ENCODE measurements at places on chromosomes 5 and 9.

- no peak for DNase-seq
Measured at GRCh38 chr5:176389135-176390123, 878 bp downstream of the HIGD2A start.

GRCh38 chr5:174558190-174558589 is 166.2 kb upstream of the MSX2 start:
- no peak for DNase-seq

DNA sequence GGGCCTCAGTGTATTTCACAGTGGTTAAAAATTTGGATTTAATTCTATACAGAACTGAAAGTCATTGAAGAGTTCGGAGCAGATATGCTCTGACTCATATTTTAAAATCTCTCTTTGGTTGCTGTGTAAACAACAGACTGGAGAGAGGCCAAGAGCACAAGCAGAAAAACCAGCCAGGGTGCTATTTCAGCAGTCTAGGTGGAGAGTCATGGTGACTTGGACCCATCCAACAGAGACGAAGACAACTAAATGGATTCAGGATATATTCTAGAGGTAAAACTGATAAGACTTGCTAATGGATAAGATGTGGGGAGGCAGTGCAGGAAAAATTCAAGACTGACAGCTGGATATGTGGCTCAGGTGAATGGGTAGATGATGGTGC is 168.9 kb downstream of the MAPKAP1 start:
- no peak for DNase-seq

DNA sequence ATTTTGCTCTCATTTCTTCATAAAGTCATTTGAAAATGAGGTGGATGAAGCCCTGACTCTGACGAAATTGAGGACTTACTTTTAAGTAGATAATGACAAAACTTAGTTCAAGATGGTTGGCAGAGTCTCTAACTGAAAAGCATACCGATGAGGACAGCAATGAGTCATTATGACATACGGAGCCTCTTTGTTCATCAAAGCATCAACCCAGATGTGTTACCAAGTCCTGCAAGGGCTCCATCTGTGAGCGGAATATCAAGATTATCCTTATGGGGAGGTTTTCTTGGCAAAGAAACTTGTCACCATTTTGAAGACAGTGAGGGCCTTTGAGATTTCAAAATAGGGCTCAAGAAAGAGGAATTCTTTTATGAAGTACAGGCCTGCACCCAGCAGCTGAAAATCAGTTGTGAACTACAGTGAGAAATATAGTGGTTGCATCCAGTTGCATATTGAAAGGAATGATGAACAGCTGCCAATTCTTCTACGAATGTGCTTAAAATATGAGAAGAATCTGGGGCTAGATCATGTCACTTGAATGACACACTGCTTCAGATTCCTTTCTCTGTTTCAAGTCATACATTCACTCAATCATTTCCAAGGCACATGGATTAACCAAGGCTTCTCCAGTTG is 86.6 kb upstream of the SLC24A2 start:
- DNase-seq = no peak

DNA sequence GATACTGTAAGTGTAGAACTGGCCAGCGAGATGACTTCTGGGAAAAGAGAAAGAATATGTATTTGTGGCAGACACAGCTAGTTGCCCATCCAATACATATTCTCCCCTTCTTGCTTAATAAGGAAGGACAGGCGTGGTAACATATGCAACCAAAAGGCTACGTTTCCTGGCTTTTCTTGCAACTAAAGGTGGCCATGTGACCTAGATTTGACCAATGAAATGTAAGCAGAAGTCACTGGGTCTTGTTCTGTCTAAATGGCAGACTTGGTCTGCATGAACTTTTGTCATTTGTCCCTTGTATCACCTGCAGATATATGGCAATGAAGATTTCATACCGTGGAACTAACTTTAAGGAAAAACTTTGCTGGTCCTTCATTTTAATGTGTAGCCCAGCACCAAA is 183.8 kb downstream of the CDH12 start:
- no peak for DNase-seq

- no peak for DNase-seq
Measured at GRCh38 chr5:154276973-154277331, 86.4 kb downstream of the GALNT10 start.

DNA sequence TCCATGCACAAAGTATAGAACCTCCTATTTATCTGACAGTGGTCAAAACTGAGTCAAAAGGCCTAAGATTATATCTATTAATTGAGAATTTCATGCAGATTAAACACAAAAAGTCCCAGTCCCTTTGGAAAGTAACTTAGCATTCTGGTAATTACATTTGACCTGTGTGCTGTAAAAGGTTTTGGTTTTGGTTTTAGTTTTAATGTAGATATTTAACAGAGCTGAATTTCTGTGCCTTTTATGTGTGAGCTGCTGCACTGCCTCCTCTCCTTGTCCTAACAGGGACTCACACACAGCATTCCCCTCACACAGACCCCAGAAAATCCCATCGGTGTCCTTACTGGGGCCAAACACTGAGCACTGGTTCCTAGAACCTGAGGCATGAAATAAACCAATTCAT is 31.0 kb upstream of the FSD1L start:
- no peak for DNase-seq

- DNase-seq = no peak
Measured at GRCh38 chr5:32964261-32964660, 253.1 kb downstream of the NPR3 start.

DNA sequence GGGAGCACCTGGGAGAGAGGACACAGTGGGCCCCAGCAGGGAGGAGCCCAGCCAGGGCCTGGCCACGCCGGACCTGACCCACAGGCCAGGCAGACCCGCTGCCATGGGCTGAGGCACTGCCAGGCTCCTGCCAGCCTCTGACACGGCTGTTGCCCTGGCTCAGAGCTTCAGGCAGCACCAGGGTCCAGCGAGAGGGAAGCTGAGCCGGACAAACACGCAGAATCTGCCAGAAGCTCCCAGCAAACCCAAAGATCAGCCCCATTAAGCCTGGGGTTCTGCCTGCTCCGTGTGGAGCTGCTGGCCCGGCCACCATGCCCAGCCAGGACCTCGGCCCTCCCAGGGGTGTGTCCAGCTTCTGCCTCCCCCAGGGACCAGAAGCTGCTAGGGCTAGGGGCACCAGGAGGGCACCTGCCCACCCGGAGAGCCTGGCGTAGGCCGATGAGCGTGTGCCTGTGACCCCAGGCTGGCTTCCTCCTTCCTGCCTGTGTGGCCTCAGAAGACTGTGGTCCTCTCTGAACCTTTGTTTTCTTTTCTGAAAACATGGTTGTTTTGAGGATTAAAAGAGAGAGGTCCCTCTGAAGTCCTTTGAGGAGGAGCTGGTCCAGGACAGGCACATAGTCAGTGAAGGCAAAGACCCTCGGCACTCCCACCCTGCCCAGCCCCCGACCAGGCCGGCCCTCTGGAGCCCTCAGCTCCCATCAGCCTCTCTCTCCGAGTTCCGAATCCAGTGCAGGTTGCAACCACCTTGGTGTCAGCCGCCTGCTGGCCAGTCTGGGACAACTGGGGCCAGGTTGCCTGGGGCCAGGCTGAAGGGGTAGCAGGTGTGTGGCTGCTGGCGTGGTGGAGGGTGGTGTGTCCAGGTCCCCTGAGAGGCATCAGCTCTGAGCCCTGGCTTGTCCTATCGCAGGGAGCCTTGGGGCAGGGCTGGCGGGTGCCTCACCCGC is 39.6 kb downstream of the KCNT1 start:
- DNase-seq = no peak

DNA sequence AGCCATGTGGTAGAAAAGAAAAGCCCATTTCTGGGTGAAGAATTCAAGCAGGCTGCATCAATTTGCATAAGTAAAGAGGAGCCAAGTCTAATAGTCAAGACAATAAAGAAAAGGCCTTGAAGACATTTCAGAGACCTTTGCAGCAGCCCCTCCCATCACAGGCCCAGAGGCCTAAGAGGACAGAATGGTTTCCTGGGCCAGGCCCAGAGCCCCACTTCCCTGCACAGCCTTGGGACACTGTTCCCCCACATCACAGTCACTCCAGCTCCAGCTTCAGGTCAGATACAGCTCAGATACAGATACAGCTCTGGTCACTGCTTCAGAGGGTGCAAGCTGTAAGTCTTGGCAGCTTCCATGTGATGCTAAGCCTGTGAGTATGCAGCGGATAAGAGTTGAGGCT is 29.1 kb downstream of the PLGRKT start:
- no peak for DNase-seq

- no peak for DNase-seq
Measured at GRCh38 chr9:37264539-37264938, 144.2 kb downstream of the ZCCHC7 start.

GRCh38 chr9:92764381-92764987 is at the start of gene BICD2:
Gene BICD2 (minus strand): TSS chr9:92764833. CDS start chr9:92764744, 89 bp downstream.
- no peak for DNase-seq

GRCh38 chr5:180201051-180201987 is 7.7 kb downstream of the RASGEF1C start:
- DNase-seq = peak; percentile 17

DNA sequence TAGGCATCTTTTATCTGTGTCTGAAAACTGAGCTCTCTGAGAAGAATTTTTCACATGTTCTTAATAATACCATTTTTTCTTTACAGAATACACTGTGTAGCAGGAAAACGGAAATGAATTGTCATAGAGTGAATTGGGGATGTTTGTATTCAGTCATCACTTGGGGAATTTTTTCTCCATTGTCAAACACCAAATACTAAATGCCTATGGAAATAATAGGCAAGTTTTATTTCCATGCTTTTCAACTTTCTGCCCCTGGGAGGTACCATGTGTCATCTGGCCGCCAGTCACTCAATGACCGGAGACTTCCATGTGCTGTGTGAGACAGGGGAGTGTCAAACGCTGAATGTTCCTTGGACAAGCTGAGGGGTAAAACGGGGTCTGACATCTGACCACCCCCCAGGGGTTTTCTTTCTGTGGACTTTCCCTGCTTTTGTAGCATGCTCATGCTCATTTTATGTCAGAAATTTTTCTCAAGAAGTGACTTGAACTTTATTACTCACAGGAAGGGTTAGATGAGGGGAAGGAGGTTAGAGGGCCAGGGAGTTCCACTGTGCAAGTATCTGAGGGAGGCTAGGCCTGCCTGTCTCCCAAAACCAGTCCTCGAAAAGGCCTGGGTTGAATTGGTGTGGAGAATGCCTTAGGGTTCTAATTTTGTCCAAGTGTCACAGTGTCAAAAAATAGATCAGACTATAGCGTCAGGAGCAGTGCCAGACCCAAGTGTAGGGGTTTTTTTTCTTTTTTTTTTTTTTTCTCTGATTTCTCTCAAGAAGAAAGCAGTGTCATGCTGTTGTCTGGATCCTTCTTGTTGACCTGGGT is 438.6 kb downstream of the AGTPBP1 start:
- no peak for DNase-seq

GRCh38 chr5:111737716-111738115 is 19.3 kb downstream of the NREP start:
- DNase-seq = no peak

DNA sequence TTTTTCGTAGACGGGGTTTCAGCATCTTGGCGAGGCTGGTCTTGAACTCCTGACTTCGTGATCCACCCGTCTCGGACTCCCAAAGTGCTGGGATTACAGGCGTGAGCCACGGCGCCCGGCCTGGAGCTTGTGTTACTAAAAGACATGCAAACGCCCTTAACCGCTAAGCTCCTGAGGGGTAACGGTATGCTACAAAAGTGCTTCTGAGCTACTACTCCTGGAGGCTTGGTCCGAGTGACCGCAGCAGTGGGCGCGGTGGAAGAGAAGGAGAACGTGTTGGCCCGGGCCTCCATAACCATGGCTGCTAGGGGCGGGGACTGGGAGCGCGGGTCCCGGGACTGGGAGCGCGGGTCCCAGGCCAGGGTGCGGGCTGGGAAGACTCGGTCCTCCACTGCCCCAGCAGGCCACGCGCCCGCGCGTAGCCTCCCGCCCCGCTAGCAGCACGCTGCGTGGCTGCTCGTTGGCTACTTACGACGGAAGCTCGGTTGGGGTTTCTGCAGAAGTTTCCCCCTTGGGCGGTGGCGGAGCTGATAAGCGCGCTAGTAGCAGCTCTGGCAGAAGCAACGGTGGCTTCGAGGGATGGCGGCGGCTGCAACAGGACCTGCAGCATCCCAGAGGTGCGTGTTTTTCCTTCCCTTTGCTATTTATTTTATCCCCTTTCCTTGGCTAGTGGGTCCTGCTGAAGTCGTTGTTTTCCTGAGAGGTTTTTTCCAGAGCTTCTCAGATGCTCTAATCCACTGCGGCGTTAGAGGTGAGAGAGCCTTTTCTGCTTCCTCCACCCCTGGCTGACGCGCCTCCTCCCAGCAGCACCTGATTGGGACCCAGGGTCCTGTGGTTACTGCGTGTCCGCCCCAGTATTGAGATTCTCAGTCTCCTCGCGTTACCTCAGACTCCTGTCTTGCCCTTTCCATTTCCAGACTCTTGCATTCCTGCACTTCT is 69.2 kb upstream of the CCDC180 start:
- DNase-seq = peak; percentile 80

DNA sequence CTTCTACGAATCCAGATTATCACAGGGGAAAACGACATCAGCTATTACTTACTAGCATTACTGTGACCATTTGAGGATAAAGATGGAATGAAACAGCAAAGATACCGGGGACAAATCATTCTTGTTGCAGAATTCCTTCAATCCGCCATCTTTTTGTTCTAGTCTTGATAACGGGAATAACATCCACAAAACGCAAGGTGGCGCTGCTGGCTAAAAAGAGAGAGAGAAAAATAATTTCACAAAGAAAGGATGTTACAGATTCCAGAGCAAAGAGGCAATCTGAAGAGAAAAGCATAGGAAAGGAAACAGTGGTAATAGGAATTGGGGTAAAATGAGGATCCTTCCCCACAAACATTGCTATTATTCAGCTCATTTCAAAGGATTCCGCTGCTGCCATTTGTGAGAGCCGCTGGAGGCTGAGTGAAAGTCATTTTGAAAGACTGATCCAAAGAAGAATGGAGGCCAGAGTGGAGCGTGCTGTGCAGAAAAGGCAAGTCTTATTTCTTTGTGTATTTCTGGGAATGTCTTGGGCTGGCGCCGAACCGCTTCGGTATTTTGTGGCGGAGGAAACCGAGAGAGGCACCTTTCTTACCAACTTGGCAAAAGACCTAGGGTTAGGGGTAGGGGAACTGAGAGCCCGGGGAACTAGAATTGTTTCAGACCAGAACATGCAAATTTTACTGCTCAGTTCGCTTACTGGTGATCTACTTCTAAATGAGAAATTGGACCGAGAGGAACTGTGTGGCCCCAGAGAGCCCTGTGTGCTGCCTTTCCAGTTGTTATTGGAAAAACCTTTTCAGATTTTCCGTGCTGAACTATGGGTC is at the start of gene PCDHB7:
Gene PCDHB7 (plus strand): TSS at position 264 of the 824 bp plus-strand sequence. CDS start 192 bp downstream, at position 456.
- peak; percentile 41 for DNase-seq

GRCh38 chr5:173237143-173237874 is 2.3 kb upstream of the NKX2-5 start:
- no peak for DNase-seq

GRCh38 chr5:146751781-146752401 is 126.7 kb downstream of the PPP2R2B start:
- DNase-seq = no peak

GRCh38 chr9:29773676-29774075 is 2200.4 kb upstream of the C9orf72 start:
- DNase-seq = no peak

DNA sequence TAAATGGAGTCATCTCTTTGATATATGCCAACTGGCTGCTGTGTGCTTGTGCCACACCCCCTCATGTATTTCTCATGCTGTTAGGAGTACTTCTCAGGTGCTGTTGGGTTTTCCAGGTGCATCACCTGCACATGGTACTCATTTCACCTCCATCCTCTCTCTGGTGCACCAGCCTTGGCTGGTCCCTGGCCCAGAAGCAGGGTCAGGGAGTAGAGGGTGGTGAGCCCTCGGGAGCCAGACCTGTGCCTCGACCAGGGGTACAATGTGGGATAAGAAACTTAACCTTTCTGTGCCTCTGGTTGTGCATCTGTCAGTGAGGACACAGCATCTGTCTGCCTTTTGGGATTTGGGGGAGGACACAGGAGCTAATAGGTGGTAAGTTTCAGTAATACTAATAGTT is 38.5 kb downstream of the SECISBP2 start:
- no peak for DNase-seq
